ENCODE measurements at places on chromosomes 13 and 19. TPM values are rescaled to one million over a fixed set of nuclear protein-coding genes. Genes with fewer than 3 reads are reported as not detected.

The ADGRE2 gene
- total RNA-seq: 0.55 TPM

The C19orf38 gene
- total RNA-seq: not detected

The LPAR6 gene
- 1.2 TPM for total RNA-seq

The SIX5 gene
- total RNA-seq: 26.6 TPM

The FOSB gene
- total RNA-seq: 14.4 TPM

The APLP1 gene
- total RNA-seq: 93.9 TPM

The ZNF615 gene
- total RNA-seq: 4.2 TPM

The KIR2DL3 gene
- not detected for total RNA-seq

The RASIP1 gene
- 0.59 TPM for total RNA-seq

The PCDH20 gene
- total RNA-seq: not detected

The KIR3DL1 gene
- total RNA-seq: not detected

The GIPR gene
- 3.5 TPM for total RNA-seq

The TUBB4A gene
- total RNA-seq: 6.5 TPM

Measured in A549 treated with Mapracorat at 1 μM for 4 hours (cell line).